Epithelial cell of prostate (primary cell): ENCODE measurements at places on chromosomes 2 and 18.

DNA sequence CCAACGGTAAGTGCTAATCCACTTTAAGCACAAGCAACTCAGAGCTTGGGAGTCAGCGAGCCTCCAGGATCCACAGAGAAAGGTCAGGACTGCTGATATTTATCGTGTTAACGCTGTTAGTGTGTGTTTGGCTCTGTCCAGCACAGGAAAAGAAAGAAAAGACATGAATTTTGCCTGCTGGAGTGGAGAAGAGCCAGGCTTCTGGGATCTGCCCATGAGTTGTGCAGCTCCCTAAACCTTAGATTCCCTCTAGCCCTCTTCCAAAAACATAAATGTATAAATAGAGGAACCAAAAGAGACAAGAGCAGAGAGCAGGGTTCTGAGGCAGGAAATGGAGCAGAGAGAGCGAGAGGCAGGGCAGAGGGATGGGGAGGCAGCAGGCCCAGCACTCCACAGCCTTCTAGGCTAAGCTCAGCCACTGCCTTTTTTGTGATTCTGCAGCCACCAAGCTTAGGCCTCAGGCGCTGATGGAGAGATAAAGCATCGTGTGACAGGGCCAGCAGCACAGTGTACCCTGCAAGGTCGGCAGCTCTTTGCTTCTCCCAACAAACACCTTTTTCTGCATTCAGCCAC lies 14.5 kb upstream of the MAT2A start:
- no peak for DNase-seq

DNA sequence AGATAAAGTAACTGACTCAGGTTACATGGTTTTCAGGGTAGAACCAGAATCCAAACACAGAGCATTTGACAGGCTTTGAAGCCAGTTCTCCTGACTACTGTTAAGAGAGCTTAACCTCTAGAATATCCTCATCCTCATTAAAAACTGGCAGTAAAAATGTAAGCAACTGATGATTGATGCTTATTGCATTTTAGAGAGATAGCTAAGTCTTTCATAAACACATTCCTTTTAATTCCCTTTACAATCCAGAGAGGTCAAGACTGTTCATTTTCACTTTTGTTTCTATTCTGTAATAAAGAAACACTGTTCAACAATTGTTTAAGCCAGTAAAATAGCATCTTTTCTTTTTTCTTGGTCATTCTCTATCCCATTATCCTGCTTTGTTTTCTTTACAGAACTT lies 53.9 kb upstream of the RAB27B start:
- DNase-seq = no peak

DNA sequence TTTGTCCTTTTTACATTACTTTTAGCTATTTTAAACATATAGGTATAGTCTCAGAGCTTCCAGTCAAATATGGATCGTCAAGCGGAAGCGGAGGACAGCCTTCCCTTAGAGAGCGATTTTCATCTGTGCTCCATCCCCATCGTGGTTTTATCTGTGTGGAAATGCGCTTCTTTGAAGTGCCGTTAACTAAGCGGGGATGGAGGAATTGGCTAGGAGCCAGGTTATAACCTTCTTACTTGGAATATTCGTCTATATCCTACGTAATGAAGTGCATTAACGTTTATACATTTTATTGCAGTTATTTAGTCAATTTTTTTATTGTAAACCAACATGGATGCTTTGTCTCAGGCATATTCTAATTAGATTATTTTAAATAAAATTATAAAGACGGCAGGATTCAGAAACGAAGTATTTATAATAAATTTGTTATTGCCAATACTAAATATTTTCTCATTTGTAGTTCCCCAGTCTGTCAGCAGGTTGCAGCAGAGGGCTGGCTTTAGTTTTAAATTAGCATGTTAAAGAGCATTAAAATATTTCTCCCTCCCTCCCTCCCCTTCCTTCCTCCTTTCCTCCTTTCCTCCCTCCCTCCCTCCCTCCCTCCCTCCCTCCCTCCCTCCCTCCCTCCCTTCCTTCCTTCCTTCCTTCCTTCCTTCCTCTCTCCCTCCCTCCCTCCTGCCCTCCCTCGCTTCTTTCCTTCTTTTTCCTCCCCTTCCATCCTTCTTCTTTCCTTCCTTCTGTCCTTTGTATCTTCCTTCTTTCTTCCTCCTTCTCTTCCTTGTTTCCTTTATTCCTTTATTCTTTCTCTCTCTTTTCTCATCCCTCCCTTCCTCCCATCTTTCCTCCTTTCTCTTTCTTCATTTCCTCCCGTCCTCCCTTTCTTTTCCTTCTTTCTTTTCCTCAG lies 80.6 kb upstream of the DOCK10 start:
- no peak for DNase-seq

- no peak for DNase-seq
These were observed 48.8 kb downstream of the ADNP2 start for GRCh38 chr18:80157708-80158343.

DNA sequence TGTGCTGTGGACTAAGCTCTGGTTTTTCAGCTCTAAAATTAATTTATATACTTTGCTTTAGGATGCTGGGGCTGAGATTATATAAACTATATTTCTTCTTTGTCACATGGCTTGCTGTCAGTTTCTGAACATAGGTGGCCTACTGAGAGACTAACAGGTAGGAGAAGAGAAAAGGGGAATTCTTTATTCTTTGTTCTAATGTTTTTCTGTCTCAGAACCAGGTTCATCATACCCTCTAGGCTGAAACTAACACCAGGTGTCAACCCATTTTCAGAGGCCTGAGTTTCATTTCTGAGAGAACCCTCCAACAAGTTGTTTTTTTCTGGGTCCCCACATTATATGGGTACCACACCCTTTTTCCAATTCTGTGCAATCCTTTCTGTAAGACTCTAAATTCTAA lies 843.6 kb downstream of the TRIB2 start:
- DNase-seq = no peak

- no peak for DNase-seq
These were observed 1.5 kb downstream of the POU3F3 start for GRCh38 chr2:104855221-104856085.
